ENCODE measurements at places on chromosomes 7 and 10. TPM values are rescaled to one million over a fixed set of nuclear protein-coding genes. Genes with fewer than 3 reads are reported as not detected.
A peak's percentile ranks its signal among the peaks of the same experiment; 100 is the strongest.

BAMBI gene
- total RNA-seq, result 2.4 TPM

DNA sequence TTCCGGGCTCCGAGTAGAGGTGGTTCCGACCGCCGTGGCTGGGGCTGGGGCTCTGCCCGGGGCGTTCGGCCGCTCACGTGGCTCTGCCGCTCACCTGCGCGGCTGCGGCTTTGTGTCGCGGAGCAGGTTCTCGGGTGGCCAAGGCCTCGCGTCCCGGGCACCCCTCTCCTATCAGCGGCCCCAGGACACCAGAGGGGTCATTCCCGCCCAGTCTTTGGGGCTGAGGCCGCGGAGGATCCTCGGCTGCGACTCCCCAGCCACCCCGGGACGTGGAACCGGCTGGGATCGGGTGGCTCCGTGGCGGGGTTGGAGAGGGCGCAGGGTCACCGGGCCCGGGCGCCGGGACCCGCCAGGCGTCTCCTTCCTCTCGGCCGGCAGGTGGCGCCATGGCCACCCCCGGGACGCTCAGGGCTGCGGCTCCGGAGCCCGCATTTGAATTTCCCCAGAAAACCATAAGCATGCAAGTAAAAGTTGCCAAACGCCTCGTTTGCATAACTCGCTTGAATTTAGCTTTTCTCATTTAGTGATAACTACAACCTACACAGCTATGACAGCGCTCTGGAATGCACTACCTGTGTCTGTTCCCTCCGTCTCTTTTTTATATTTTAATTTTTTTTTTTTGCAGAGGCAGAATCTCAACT is 1.2 kb downstream of the COL26A1 start:
- peak; percentile 5 for DNase-seq

DNA sequence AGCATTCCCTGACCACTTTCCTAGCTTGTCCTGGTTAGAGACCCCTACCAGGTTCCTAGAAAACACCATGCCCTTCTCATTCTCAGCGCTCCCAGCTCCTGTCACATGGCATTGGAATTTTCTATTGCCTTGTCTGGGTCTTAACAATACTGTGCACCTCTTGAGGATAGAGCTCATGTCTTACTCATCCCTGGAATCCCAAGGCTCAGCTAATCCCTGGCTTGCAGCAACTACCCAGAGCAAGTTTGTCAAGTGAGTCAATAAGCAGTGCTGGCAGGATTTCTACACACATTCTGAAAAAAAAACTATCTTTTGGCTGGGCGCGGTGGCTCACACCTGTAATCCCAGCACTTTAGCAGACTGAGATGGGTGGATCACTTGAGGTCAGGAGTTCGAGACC is 11.7 kb upstream of the PRDX3 start:
- no peak for DNase-seq

DNA sequence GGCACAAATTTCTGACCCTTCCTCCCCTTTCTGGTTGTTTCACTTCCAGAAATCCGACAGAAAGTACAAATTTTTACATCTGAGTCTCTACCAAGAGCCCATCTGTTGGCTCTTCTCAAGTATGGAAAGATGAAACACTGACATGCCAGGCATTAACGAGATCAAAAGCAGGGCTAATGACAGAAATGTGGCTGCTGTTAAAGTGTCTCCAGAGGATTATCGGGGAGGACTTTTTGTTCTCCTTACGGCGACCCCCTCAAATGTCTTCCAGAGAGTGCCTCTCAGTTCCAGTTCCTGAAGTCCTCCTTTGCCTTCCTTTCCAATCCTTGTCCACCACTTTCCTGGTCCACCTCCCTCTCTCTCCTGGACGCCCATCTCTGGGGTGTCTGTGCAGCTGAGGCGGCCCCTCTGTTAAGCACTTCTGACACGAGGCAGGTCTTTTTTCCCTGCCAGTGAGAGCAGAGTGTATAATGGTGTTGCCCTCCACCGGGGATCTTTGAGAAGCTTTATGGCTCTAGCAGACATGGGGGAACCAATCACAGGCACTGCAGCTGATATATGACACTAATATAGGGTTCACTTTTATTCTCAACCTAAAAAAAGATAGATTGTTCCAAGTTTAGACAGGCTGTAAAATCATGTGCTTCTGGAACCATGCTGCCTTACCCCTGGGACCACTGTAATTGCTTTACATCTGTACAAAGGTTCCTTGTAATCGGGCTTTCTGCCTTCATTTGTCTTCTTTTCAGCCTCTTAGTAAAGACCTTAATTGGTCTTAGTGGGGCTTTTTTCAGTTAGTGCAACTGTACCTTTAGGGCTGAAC is 757.1 kb downstream of the AUTS2 start:
- no peak for DNase-seq

Data from dermis microvascular lymphatic vessel endothelial cell (primary cell).